ENCODE measurements at places on chromosomes 4 and X. TPM values are rescaled to one million over a fixed set of nuclear protein-coding genes. Genes with fewer than 3 reads are reported as not detected.

- DNase-seq: no peak
Measured at GRCh38 chr4:143538979-143539669, 25.6 kb downstream of the SMARCA5 start.

DNA sequence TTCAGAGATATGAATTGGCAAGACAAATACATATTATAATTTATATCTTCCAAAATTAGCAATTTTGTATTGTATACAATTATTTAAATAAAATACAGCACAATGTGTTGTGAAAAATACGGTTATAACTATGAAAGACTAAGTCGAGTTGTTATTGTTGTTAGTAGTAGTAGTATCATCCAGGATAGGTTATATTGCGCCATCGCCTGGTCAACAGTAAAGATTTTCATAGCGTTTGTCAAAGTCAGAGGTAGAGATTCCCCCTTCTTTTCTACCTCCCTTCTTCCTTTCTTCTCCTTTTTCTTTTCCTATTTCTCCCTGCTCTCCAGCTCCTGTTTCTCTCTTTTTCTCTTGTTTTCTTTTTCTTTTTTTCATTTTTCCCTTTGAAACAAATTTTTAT is 499.1 kb upstream of the EPHA5 start:
- DNase-seq: no peak

MBNL3 gene
- total RNA-seq: 42.6 TPM

GRCh38 chrX:17563515-17563914 is 173.8 kb upstream of the SCML1 start:
- DNase-seq: no peak

- DNase-seq: no peak
Measured at GRCh38 chrX:9153300-9153699, 119.4 kb upstream of the FAM9B start.

All from breast epithelium (tissue), 4 donors.